ENCODE measurements at places on chromosomes 5 and 9.

- DNase-seq, result no peak
Observed at GRCh38 chr9:88596376-88596775, 61.4 kb downstream of the NXNL2 start.

- DNase-seq, result no peak
Observed at GRCh38 chr5:14107536-14107935, 35.6 kb upstream of the TRIO start.

DNA sequence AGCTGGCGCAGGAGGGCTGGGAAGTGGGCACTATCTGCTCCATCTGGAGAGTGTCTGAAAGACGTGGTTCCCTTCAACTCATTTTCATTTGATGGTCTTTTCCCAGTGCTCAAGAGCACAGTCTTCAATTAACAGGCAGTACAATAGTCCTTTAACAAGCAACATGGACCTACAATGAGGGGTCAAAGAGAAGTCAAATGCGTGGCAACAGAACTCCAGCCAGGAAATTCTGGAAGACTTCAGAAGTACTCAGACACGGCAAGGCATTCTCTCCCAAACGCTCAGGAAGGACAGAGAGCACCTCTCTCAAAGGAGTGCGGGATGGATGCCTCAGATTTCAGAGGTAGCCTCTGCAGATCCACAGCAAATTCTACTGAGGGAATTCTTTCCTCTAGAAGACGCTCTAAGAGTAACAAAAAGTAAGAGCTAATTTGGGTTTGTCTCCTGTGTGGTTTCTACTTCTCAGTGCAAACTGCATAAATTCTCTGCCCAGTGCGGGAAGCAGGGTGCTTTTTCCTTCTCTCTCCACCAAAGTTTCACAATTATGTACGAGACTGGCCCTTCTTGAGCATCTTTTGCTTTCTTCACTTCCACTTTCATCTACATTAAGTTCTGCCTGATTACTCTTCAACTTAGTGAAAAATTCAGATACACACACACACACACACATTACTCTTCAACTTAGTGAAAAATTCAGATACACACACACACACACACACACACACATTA lies 56.4 kb downstream of the LHFPL2 start:
- DNase-seq, result no peak

DNA sequence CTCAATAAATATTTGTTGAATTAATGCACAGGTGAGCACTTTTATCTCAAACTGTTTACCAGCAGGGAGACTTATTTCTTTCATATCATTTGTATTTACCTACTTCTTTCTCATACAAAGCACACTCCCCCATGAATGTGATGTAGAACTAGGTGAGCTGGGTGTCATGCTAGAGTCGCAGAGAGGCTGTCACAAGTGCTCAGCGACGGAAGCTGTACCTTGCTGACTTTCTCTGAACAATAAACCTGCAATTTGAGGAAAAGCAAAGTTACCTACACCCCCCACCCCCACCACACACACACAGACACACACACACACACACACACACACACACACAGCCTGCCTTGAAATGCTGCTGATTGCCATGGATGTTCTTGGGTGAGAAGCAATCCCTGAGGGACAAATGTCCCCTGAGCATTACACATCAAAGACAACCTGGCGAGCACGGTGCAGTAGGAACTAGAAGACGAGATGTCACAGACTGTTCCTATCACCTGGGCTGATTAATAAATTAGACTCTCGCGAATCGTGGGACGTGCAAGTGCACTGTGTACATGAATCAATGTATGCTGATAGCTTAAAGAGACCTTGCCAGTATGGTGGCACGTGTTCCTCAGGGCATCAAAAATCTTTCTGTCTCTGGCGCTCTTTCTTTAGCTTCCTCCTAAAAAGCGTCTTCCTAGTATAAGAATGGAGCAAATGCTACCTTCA lies 66.1 kb downstream of the BRINP1 start:
- no peak for DNase-seq

GRCh38 chr5:172490514-172491461 lies 36.5 kb upstream of the SH3PXD2B start:
- no peak for DNase-seq

DNA sequence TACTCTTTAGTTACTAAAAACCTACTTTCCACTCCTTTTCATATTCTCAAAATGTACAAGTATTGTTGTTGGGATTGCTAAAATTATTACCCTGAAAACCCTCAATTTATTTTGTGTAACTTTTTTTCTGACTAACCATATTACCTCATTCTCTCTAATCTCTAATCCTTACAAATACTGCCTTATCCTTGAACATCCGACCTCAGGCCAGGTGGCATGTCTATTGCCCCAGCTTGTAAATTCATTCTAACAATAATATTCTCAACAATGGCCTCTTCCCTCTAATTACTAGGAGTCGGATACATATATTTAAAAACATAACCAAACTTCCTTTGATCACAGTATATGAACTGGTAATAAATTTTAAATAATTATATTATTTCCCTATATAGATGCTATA lies 25.8 kb downstream of the ARL15 start:
- DNase-seq, result no peak

DNA sequence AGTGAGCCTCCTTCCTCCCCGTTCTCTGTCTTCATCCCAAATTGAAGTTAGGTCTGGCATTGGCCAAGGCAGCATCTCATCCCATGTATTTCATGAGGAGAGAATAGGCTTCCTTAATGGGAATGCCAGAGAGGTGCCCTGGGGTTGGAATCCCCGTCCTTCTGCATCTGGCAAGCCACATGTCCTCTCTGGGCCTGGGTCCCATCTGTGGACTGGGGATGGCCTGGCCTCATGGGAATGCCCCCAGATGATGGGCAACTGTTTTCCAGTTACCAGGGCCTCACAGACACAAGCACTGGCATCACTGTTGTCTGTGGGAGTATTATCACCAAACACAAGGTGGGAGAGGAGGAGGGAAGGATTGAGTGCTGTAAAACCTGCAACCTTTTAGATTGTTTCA lies 153.9 kb downstream of the FSTL4 start:
- no peak for DNase-seq

- no peak for DNase-seq
Observed at GRCh38 chr5:88675708-88676636, 207.0 kb downstream of the MEF2C start.

GRCh38 chr5:16668631-16669030 lies 51.8 kb upstream of the RETREG1 start:
- DNase-seq, result no peak

DNA sequence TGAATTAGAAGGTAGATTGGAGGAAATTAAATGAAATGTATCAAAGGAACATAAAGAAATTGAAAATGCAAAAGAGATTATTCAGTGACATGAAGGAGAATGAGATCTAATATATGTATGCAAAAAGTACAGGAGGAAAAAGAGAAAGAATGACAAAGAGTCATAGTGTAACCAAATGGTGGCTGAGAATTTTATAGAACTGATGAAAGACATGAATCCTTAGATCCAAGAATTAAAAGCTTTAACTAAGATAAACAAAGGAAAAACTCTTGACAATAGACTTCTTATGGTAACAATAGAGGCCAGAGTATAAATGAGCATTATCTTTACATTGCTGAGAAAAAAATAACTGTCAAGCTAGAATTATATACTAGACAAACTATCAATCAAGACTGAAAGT lies 505.4 kb upstream of the CD180 start:
- DNase-seq, result no peak

DNA sequence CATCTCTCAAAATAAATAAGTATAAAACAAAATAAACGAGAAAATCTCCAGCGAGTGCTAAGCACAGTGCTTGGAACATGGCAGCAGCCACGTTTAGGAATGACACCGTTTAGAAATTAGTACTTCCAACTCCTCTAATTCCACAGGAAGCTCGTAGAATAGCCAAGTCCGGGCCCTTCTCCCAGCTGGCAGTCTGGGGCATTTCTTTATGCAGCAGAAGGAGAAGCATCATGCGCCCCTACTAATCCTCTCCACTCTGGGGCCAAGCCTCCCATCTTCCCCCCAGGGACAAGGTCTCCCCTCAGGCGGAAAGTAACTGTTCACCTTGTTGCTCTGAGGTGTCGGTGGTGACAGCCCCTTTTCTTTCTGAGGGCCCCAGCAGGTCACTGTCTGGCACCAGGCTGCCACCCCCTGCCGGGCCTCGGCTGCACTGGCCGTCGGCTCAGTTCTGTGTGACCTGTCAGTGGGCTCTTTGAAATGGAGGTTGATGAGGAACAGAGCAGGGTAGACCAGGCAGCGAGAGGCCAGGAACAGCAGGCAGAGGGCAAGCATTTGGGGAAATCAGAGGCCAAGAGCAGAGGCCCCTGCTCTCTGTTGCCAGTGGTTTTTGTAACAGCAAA lies 113.5 kb upstream of the WWC1 start:
- DNase-seq, result no peak

- DNase-seq, result no peak
Observed at GRCh38 chr5:172602783-172603231, 38.3 kb upstream of the NEURL1B start.

DNA sequence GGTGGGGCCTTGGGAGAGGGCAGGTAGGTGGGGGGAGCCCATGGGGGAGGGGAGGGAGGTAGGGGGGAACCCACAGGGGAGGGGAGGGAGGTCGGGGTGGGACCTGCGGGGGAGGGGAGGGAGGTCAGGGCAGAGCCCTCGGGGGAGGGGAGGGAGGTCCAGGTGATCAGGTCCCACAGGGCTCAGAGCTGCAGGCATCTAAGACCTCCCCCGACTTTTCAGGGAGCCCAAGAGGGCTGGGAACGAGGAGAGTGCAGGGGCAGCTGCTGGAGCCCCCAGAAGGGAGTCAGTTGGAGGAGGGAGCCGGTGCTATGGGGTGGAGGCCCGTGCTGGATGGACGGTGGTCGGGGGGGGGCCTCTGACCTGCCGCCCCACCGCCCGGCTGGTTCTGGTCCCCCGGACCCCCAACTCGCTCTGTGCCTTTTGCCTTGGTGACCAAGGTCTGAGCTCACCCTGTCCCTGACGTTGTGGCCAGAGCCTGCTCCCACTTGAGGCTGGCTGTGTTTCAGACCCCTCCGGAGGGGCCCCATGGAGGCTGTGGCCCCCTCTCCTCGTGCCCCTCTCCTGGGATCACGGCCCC lies 31.8 kb downstream of the SLC9A3 start:
- DNase-seq, result no peak

DNA sequence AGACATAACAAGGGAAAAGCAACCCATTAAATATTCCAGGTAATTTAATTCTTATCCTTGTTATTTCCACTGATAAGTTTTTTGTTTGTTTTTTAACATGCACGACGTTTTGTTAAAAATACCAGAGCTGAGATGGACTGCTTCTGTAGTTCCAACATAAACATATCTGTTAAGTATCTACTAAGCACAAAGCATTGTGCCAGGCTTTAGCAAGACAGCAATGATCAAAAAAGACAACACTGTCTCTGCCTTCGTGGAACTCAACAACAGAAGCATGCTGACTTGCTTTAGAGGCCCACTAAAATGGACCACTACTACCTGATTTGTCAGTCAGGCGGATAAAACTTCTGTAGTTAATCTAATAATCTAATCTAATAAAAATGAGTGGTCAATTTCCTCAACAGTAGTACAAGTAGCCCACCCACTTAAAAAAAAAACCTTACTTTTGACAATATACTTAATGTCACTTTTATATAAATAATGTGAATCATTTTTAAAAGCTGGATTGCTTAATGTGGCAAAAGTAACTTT lies 3.1 kb downstream of the RAB14 start:
- no peak for DNase-seq

GRCh38 chr9:133843250-133843649 lies 105.1 kb upstream of the SARDH start:
- no peak for DNase-seq

DNA sequence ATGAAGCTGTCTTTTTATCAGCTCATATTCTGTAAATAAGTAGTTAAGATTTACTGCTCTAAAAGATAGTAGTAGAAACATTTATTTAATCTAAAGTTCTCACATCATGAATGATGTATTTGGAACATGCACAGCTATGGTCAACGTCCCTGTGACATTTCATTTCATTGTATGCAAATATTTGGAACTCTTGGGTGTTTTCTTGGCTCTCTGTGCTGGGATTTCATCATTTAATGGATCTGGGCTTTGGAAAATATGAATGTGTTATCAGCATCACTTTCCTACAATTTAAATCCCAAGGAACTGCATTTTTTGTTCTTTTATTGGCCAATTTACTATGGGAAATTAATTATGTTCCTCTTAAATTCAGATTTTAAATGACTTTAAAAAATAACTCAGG lies 462.9 kb downstream of the SEMA5A start:
- no peak for DNase-seq

DNA sequence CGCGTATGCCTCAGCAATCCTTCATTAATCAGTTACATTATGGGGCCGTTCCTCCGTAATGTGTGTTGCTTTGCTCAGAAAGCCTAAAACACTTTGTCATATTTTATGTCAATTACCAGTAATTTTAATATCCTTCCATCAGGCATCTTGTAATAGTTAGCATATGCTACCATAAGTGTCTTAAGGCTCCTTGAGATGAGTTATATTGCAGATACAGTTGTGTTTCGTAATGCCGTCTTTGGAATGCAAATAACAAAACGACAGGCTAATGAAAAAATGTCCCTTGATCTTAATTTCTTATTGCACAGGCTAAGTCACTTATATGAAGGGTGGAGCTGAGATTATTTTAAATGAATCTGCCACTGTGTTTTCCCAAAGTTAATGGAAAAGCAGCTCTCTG lies 50.5 kb downstream of the TBCA start:
- no peak for DNase-seq

- DNase-seq, result no peak
Observed at GRCh38 chr9:15369871-15370270, 52.8 kb upstream of the SNAPC3 start.

DNA sequence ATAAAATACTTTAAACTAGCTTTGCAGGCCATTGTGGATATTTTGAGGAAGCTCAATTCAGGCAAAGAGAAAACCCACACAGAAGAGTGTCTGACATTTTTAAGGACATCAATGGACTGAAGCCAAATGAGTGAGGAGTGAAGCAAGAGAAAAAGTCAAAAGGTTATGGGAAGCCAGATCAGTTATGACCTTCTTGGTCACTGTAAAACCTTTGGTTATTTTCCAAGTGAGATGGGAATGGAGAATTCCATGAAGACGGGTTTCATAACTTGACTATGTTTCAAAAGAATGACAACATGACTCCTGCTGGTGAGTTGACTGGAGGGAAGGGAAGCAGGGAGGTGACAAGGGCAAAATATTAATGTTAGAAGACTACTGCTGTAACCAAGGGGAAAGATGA lies 585.2 kb downstream of the EFNA5 start:
- DNase-seq, result no peak

GRCh38 chr9:105890046-105890822 lies 195.9 kb downstream of the TMEM38B start:
- DNase-seq, result no peak

DNA sequence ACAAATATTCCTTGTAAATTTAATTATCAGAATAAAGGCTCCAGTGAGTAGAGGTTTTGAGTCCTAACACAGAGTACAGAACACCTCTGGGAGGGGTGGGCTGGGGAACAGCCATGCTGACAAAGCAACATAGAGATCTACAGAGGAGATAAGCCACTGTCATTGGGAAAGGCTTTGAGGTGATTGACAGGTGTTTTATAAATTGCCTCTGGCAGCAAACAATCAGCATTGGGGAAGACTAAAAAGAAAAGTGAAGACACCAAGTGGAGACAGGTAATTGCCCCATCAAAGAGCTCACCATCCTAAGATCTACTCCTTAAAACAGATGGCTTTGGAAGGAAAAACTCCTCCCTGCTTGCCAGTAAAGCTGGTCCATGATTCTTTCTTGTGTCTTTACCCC lies 189.7 kb upstream of the TLE4 start:
- no peak for DNase-seq
